ENCODE measurements at places on chromosomes 5 and 9.
A peak's percentile ranks its signal among the peaks of the same experiment; 100 is the strongest.

GRCh38 chr5:36367524-36367923 is 65.8 kb upstream of the RANBP3L start:
- peak; percentile 60 for DNase-seq

- no peak for DNase-seq
These were observed 86.6 kb downstream of the MED27 start for GRCh38 chr9:131992906-131993657.

DNA sequence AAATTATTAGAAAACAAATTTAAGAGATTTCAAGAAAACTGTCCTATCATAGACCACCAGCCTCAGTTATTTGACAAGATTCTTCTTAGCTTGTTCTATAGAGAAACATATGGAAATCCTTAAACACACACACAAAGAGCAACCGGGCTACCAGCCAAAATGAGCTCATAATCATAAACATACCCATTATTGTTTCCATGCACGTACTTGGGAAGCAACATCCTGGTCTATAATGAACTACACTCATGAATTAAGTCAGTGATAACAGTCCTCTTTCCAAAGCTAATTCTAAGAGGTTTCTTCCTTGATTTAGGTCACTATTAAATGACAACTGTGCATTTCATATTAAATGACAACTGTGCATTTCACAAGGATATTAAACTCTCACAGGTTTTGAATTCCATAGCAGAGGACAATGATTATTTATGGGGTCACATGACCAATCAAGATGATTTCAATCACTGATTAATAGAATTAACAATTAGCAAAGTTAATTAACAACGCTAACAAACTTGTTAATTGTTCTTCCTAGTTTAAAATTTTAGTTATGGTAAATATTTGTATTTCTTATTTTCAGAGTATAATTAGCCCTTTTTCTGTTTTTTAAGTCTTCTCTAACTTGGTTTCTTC is 77.0 kb downstream of the OXCT1 start:
- peak; percentile 22 for DNase-seq

DNA sequence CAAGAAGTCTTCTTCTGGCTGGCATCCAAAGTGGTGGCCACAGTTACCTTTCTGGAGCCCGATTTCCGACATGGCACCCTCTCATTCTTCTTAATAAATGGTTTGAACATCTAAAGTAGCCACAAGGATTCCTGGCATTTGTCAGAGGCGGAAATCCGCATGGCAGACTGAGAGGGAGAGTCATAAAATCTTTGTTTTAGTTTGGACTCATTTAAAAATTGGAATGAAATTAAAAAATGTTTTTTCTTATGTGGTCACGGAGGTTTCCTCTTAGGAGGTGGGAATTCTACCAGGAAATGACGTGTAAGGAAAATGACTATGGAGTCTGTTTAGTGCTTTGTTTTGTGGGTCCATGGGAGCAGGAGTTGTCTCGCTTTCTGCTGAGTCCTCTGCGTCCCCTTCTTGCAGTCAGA is 133.0 kb upstream of the PTCH1 start:
- DNase-seq = no peak

DNA sequence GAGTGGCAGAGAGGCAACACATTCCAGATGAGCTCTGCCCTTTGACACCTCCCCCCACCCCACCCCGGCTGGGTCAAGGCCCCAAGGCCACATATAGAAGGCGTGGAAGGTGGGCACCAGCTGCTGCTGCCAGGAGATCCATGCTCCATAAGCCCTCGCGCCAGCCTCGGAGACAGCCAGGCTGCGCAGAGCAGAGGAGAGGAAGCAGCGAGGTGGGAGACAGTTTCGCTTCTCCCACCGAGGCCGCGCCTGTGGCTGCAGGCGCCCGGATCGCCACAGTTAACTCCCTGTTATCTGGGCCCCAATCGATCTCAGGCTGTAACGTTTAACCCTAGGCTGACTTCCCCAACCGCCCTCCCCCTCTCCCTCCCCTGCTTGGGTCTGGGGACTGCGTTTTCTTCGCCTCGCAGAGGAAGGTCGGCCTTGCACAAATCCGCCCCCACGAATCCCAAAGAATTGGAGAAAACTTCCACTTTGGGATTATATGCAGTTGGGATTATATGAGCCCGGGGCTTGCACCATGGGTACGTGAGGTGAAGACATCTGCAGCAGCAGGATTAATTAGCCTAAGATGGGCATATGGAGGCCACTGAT is 1.1 kb upstream of the CXXC5 start:
- no peak for DNase-seq

DNA sequence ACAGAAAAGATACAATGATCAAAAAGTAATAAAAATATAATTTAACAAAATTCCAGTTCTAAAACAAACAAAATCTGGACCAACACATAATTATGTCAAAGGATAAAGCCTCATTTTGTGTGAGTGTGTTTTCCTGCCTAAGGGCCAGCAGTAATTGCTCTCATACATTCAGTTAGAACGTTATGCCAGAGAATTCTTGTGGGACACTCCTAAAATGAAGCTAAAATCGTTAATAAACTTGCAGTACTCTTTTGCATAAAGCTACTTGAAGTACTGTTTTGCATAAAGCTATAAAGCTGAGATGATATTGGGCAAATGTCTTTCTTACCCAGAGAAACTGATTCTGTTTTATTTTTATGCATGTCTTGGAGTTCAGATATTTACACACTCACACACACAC is 1072.3 kb downstream of the MAT2B start:
- no peak for DNase-seq

DNA sequence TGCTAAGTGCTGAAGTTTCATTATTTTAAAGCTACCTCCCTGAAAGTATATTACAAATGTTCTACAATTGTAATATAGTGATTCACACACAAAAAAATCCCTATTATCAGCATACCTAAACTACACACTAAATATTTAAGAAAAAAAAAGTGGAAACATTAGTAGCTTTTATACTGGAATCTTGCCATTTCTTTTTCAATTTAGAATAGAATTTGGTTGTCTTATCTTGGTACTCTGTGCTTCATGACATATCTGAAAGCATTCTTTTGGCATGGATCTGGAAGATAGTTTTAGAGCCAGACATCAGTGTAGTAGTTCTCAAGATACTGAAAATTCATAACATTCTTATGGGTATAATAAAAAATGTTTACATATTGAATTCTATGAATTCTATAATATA is 35.0 kb downstream of the SLC1A3 start:
- no peak for DNase-seq

DNA sequence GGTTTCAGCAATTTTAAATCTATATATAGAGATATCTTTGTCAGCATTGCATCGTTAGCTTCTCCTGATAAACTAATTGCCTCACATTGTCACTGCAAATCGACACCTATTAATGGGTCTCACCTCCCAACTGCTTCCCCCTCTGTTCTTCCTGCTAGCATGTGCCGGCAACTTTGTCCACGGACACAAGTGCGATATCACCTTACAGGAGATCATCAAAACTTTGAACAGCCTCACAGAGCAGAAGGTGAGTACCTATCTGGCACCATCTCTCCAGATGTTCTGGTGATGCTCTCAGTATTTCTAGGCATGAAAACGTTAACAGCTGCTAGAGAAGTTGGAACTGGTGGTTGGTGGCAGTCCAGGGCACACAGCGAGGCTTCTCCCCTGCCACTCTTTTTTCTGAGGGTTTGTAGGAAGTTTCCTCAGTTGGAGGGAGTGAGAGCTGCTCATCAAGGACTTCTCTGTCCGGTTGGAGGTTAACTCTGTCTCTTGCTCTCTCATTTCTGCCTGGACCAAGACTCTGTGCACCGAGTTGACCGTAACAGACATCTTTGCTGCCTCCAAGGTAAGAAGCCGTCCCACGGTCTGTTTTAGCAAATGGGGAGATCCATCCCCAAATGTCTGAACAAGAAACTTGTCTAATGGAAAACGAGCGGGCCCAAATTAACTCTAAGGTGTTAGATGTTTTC is at the start of gene IL4:
Gene IL4, plus strand, starts transcription at position 51 of the 692 bp plus-strand sequence. Its CDS starts 62 bp downstream, at position 113.
- DNase-seq = no peak

- DNase-seq = no peak
These were observed 10.3 kb downstream of the RUSC2 start for GRCh38 chr9:35500130-35500748.

- no peak for DNase-seq
These were observed 254.4 kb downstream of the MLLT3 start for GRCh38 chr9:20367855-20368254.

DNA sequence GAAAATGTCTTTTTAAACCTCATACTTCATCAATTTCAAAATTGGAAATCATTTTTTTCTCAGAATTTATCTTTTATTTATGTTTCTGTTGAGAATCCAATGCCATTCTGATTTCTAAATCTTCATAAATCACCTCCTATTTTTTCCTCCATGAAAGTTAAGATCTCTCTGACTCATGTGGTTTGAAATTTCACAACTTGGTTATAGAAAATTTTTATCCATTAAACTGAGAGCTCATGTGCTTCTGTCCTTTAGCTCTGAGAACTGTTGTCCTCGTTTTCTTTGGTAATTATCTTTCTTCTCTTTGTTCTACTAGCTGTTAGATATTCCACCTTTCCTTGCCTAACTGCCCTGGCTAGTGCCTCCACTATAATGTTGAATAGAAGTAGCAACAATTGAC is 1.5 kb upstream of the RNF180 start:
- no peak for DNase-seq

DNA sequence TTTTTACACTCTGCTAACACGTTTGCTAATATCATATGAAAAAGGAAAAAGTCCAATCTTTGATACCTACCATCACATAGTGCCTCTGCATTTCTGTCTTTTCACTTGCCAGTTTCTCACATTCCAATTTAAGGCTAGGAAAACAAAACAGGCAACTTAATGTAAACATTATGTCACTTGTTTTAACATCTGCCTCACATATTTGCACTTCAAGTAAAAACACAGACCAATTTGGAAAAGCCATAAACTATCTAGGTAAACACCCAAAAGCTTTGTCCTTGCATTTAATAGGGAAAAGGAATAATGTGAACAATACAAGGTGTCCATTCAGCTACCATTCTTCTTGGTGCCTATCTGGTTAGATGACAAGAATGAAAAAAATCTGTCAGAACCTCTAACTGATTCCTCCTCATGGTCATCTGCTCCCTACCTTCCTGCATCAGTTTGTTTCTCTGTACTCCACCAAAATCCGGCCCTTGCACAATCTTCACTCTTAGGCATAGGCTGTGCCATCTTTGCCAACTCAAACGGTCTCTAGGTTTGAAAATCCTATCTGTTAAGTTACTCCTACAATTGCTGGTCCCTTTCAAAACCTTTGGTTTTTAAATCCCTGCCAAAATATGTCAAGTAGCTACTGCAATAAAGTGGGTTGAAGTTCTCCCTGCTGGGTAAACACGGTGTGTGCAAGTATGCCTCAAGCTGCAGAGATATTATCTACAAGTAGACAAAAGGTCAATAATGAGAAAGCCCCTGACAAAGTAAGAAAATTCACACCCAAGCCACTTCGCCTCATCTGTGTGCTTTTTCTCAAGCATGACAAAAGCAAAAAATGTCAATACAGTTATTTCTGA is 3.4 kb downstream of the TLE1 start:
- no peak for DNase-seq

DNA sequence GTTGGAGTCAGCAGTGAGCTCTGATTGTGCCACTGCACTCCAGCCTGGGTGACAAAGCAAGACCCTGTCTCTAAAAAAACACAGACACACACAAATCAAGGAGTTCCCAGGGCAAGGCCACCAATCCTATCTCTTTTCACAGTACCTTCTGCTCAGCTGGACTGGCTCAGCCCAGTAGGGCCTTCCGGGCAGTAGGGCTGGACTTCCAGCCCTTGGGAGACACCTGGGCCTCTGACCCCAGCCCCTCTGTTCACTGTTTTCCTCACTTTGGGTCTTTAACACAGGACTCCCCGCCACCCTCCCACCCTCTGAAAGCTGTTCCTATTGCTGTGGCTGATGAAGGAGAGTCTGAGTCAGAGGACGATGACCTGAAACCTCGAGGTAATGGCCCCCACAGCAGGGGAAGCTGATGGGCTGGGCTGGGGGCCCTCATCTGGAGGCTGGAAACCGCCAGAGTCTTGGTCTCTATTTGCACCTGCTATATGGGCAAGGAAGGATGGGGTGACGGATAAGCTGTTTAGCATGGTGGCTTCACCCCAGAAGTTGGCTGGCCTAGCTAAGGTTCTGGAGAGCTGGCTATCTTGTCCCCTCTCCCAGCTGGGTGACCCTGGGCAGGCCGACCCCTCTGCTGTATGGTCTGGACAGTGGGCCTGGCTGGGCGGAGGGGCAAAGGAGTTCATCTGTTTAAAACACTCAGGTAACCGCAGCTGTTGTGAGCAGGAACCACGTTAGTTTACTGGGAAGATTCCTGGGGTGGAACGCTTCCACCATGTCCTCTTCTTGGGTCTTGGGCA is 25.6 kb downstream of the USP20 start:
- no peak for DNase-seq

- DNase-seq = peak; percentile 90
These were observed 85.4 kb upstream of the IL7R start for GRCh38 chr5:35771300-35771699.

Data from BJ (cell line).